ENCODE measurements at places on chromosomes 4 and X.

GRCh38 chr4:173121076-173121561, 47.5 kb upstream of the GALNT7 start:
- DNase-seq, result peak; percentile 25

DNA sequence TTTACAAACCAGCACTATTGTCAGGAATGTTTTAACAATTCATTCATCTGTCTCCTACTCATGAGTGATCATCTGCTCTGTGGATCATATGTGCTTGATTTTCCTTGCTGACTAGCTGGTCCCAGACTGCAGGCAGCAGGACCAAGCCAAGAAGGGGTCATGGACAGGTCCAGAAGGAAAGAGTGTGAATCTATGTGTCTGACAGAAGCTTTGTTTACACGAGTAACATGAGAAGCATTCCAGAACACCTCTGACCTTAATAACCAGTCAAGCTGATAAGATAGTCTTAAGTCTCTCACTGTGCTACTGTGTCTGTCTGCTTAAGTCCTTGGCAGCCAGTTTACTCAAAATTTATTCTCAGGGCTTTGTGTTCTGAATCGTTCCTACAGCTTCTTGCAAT, 39.0 kb downstream of the GUCY1A1 start:
- peak; percentile 64 for DNase-seq

DNA sequence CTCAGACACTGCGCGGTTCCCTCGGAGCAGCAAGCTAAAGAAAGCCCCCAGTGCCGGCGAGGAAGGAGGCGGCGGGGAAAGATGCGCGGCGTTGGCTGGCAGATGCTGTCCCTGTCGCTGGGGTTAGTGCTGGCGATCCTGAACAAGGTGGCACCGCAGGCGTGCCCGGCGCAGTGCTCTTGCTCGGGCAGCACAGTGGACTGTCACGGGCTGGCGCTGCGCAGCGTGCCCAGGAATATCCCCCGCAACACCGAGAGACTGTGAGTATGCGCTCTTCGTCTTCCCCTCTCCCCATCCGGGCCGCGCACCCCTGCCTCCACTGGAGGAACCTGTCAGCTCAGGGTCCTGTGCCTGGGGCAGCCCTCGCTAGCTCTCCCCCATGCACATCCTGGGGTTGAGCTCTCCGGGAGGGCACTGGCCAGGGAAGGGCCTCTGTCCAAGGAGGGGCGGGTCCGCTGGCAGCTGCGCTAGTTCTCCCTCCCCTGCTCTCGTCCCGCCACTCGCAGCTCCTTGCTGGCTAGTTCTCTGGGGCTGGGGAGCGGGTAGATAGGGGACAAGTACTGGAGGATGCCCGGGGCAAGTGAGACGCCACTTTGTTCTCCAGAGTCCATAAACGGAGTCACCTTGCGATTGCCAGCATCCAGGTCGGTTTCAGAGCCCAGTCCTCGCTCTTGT, 2.2 kb downstream of the SLIT2 start:
- DNase-seq, result peak; percentile 30

DNA sequence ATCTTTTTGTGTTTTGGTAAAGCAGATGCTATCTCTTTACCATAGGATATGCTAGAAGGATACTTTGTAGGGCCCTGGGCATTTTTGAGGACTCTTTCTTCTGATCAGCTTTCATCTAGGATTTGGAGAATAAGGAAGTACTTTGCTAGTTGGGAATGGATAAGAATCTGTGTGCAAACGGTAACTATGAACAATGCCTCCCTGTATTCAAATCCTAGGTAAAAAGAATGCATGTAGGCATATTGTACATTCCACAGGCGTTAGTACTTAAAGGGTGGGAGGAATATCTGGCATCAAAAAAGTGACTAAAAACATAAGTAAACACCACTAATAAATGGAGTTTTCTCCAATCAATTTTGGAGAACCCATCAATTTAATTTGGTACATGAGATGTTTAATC, 59.7 kb downstream of the SH3BGRL start:
- DNase-seq, result peak; percentile 49

GRCh38 chr4:11428899-11429698, 405 bp upstream of the HS3ST1 start:
- DNase-seq, result peak; percentile 8

DNA sequence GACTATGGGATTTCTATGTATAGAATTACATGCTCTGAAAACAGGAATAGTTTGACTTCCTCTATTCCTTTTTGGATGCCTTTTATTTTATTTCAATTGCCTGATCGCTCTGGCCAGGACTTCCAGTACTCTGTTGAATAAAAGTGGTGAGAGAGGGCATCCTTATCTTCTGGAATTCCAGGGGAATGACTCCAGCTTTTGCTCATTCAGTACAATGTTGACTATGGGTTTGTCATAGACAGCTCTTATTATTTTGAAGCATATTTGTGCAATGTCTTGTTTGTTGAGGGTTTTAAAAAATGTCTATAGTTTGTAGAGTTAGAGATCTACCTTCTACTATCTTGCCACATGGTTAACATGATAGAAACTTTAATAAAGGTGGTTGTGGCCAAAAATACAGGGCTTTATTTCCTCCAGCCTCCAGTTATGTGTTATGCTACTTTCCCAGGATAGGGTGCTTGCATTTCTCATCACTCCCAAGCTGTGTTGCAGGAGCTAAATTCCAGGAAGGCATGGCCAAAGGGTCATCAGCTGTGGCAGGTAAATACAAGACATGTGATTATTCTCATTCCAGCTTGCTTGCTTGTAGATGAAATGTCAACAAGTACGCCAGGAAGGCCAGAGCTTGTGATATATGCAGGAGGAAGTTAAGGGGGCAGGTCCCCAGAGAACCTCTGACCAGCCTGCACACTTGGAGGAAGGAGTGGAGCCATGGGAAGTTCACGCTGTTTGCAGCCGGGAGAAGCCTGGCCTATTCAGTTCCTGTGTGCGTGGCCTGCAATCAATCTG, 142.4 kb upstream of the CPXCR1 start:
- DNase-seq, result no peak

DNA sequence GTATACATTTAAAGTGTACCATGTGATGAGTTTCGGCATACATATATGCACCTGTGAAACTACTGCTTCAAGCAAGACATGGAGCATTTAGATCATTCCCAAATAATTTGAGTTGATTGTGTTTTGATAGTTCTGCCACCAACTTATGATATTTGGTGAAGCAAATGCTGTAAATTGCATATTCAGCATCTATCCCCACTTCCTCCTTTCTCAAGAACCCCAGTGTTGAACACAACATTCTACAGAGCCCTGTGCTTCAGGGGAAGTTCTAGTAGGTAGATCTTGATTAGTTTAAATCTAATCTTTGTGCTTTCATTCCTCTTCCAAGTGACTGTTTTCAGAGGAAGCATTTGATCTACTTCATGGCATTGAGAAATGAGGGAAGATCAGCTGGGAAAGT, 5.4 kb upstream of the SHROOM3 start:
- no peak for DNase-seq

DNA sequence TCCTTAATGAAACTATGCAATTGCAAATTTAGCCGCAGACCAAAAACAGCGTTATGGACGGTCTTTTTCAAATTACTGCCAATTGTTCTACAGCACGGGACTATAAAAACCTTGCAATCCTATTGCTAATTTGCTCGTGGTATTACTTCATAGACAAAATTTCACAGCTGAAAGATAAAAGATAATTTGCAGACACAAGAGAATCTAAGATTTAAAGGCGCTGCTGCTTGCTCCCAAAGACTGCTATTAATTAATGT, 1.4 kb upstream of the CAMK2D start:
- no peak for DNase-seq

GRCh38 chr4:98851806-98852205, 77.1 kb downstream of the EIF4E start:
- peak; percentile 64 for DNase-seq

GRCh38 chr4:23937173-23937572, 47.3 kb upstream of the PPARGC1A start:
- peak; percentile 48 for DNase-seq

DNA sequence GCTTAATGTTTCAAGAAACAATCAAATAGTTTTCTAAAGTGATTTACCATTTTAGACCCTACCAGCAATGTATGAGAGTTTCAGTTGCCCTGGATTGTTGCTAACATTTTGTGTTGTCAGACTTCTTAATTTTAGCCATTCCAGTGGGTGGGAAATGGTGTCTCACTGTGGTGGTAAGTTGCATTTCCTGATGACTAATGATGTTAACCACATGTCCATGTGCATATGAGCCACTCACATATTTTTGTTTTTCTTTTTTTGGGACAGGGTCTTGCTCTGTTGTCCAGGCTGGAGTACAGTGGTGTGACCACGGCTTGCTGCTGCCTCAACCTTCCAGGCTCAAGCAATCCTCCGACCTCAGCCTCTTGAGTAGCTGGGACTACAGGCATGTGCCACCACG, 48.3 kb downstream of the MED28 start:
- DNase-seq, result peak; percentile 21

- DNase-seq, result no peak
Measured at GRCh38 chrX:109264878-109265277, 217.0 kb downstream of the GUCY2F start.

- DNase-seq, result no peak
Measured at GRCh38 chr4:189029976-189030504, 890.8 kb downstream of the TRIML1 start.

DNA sequence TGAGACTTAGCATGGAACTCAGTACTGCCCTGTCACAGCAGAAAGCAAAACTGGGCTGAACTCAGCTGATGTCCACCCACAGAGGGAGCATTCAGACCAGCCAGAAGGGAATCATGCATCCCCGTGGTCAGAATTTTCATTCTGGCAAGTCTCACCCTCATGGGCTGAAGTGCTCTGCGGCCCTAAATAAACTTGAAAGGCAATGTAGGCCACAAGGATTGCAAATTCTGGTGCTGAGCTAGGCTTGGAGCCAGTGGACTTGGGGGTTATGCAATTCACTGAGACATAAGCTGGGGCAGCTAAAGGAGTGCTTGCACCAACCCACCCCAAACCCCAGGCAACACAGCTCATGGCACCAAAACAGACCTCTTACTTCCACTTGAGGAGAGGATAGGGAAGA, 494.1 kb downstream of the GABRG1 start:
- no peak for DNase-seq

DNA sequence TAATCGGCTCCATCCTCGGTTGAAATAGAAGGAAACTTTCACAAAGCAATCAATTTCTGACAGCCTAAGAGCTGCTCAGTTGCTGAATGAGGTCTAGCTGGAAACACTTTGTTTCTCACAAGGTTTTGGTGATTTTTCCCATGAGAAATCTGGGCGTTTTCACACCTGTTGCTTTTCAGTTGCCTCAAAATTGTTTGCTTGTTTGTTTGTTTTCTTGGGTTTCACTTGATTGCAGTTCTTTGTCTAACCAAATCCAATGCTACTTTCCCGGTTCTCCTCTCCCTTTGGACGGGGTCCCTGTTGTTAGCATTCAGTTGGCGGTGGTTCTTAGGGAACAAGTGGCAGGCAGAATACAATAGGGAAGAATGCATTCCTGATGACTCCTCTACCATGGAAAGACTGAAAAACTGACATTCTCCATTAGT, 135.5 kb downstream of the PALLD start:
- no peak for DNase-seq

DNA sequence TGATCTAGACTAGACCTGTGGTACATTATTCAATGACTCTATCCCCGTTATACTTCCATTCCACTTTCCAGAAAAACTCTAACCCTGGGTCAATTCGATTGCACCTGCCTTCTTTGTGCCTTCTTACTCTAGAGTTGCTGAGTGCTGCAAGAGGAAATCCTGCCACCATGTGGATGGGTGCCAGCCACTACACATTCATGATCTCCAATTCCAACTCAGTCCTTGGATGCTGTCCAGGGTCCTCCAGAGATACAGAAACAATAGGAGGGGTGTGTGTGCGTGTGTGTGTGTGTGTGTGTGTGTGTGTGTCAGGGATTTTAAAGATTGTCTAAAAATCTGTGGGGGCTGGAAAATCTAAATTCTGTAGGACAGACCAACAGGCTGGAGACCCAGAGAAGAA, 42.9 kb upstream of the INTS6L start:
- peak; percentile 49 for DNase-seq

DNA sequence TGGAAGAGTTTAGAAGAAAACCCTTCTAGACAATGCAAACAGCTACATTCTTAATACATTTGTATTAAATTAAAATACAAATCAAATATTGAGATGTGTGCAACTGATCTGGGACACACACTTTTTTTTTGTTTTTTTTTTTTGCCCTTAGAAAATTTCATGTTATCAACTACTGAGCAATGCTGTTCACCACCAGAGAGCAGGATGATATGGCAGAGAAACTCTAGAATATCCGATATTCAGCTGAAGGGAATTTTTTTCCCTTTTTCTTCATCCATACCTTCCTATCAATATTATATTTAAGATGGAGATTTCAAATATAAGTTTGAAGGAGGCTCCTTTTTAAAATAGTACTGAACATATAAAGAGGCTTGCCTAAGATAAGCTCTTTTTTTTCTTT, 1.0 kb downstream of the NDST3 start:
- no peak for DNase-seq

DNA sequence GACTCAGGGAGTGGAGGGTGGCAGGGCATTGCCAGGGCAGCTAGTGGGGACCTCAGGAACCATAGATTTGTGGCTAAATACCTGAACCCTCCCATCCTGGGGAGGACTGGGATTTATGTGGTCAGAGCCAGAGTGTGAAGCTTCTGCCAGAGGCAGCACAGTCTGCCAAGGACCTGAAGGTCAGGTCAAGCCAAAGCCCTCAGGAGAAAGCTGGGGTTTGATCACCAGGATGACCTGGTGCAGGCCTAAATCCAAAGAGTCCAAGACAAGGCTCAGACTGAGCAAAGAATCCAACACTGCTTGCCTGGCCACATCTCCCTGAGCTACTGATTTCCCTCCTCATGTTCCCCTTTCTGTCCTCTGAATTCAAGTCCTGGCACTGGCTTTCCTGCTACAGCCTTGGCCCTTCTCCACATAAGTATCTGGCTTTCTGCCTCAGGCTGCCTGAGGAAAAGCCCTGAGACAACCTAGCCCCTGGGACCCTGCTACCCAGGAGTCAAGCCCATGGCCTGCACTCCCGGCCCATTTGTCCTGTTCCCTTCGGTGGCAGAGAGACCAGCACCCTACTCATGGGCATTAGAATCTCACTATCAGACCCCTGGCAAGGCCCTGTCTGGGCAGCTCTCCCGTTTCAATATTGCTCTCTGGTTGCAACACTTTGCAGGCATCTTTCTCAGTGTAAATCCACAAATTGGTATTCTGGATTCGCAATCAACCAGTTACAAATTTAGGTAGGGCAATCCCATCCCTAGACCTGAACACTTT, 39.3 kb upstream of the SLC25A43 start:
- no peak for DNase-seq

DNA sequence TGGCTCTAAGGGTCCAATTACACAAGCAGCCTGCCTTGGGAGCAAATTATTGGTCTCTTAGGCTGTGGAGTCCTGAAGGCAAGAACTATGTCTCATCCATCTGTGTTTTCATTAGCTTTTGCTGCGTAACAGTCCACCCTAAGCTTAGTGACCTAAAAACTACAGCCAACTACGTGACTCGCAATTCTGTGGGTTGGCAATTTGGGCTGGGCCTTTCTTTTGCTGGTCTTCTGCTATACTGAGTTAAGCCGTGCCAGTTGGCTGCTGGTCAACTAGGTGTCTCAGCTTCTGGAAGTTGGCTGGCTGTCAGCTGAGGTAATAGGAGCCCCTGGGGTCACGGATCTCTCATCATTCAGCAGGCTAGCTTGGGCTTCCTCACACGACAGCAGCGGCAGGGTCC, 205.6 kb upstream of the S100G start:
- peak; percentile 89 for DNase-seq
